ENCODE measurements at places on chromosomes 16 and 17. TPM values are rescaled to one million over a fixed set of nuclear protein-coding genes. Genes with fewer than 3 reads are reported as not detected.

RHBDF1 gene
- total RNA-seq, result 5.8 TPM

DNAI2 gene
- not detected for total RNA-seq

DNA sequence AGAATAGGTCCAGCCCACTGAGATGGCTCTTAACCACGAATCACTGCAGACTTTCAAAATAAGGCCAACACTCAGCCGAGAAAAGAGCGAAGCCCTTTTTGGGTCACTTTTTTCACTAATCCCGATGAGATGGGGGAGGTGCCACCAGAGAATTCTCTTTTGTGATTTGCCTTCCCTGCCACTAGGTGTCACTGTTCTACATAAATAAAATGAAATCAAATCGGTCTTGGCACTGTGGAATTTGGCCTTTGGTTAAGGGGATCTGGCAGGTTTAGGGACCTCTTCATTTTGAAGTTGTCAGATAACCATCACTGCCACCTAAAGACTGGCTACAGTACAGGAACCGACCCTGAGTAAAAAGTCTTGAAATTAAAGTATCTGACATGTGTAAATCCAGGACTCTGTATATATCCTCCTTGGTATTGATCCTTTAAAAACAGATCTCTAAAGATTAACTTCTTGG is 147.0 kb downstream of the HS3ST4 start:
- DNase-seq, result no peak

SPATA22 gene
- total RNA-seq, result not detected

DNA sequence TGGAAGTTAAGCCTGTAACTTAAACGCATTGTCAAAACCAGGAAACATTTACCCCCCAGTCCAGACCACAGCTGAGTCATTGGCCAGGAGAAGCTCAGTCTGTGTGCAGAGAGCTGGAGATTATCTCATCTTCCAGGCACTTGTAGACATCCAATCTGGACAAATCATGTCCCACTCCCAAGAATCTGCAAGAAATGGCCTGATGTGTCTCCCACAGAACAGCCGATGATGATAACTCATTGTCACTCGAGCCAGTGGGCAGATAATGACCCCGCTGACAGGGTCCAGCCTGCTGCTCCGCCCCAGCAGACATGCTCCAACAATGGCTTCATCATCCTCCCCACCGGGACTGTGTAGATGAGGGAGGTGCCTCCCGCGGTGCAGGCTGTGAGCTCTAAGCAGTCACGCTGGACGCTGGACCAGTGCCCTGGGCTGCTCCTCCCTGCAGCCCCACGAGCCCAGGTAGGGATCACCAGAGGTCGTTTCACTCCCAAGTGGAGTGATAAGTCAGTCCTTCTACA is 322.5 kb downstream of the C16orf95 start:
- DNase-seq, result no peak

GRCh38 chr17:79742589-79742918 is 11.8 kb downstream of the ENPP7 start:
- DNase-seq, result no peak

GRCh38 chr17:13346081-13346533 is 255.6 kb downstream of the HS3ST3A1 start:
- no peak for DNase-seq

Measured in left lobe of liver (tissue), 2 donors.